ENCODE measurements at places on chromosomes 13 and 19.

- no peak for DNase-seq
Measured at GRCh38 chr13:71786875-71787274, 80.1 kb downstream of the DACH1 start.

GRCh38 chr19:40594255-40594654 is 6.9 kb upstream of the LTBP4 start:
- DNase-seq, result no peak

DNA sequence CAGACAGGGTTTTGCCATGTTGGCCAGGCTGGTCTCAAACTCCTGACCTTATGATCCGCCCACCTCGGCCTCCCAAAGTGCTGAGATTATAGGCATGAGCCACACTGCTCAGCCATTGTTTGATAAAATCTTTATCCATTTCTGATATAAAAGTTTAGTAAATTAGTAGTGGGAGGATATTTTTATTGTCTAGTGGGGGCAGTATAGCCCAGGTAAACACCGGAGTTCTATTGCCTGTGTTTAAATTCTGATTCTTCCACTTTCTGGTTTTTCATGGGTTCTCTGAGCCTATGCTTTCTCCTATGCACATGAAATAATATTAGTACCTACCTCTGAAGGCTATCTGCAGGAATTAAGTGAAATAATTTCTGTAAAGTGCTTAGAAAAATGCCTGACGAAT is 20.1 kb upstream of the ARHGEF18 start:
- DNase-seq, result no peak

DNA sequence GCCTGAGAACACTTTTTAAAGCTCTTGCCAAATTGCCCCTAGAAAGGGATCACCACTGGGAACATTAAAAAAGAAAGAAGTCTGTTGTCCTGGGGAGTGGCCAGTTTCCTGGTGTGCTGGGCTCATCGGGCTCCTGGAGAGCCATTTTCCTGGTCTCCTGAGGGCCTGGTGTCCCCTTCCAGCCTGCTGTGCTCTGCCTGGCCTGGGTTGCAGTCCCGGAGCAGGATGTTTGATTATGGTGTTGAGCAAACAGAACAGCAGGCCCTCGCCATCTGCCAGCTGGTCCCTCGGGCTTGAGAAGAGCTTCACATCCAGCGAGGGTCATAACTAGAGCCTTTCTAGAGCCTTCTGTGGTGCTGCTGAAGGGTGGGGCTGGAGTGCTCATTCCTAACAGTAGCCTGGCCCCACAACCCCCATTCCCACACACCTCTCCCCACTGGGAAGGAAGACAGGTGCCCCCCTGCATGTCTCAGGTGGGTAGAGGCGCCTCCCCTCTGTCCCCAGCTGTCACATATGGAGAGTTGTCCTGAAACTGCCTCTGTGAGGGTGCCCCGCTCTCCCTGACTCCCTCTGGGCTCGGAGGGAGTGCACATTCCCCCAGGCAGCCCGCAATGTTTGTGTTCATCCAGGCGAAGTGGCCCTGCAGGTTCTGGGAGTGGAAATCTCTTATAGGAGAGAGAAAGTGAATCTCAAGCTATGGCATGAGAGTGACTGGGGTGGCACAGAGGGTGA is 151.1 kb downstream of the SIPA1L3 start:
- no peak for DNase-seq

GRCh38 chr13:31090096-31090495 is 71.6 kb downstream of the HSPH1 start:
- DNase-seq, result no peak

GRCh38 chr13:41639955-41640780 is 182.8 kb downstream of the RGCC start:
- DNase-seq, result peak; percentile 66

GRCh38 chr19:11798391-11799330 is at the start of gene ZNF491:
Gene ZNF491 (plus strand): TSS chr19:11798523. CDS start chr19:11805954, 7,431 bp downstream.
- DNase-seq, result peak; percentile 85

GRCh38 chr13:51981355-51981754 is 29.9 kb downstream of the ATP7B start:
- DNase-seq, result no peak

GRCh38 chr13:97366172-97366688 is 67.7 kb upstream of the RAP2A start:
- no peak for DNase-seq

GRCh38 chr19:15243236-15243957 is 11.1 kb upstream of the EPHX3 start:
- no peak for DNase-seq

DNA sequence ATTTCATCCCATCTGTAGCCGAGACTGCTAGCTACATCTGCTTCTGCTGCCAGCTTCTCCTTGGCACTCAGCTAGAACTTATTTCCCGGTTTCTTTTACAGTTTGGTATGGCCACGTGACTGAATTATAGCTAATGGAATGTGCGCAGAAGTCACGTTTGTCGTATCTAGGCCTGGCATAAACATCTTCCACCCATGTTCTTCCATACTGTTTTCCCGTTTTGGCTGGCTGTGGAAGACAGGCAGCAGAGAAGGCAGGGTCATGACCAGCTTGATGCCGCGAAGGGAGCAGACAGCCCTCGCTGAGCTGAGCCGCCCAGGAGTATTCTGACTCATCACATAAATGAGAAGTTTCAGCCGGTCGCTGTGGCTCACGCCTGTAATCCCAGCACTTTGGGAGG is 186.7 kb downstream of the RFC3 start:
- DNase-seq, result no peak

DNA sequence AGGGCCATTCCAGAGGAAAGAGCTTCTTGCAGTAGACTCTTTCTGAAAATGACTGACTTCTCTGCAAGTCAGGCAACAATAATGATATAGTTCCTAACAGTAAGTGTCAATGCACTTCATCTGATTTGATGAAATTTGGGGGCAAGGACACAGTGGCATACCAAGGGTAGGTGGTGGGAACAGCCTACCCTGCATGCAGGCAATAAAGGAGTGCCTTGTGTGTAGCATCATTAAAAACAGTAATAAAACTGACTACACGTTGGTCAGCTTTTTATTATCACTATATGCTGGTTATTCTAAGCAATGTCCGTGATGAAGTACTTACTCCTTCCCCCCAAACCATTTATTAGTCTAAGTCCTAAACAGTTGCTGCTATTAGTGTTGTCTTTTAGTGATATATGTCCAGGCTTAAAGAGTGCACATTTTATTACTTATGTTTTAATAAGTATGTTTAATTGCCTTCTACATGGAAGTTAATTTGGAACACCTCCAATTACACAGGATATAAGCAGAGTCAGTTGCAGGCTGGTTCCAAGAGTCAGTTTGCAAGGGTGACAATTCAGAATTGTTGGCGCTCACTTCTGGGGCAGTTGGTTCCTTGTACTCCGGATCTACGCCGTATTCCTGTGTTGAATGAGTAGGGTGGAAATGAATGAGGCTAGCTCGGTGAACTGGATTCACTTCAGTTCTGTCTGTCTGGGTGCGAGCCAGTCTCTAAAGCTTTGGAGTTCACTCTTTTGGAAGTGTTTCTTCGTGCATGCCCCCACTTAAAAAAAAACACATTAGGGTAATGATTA is 84.0 kb downstream of the RGCC start:
- DNase-seq, result no peak

- no peak for DNase-seq
Measured at GRCh38 chr19:28074773-28075172, 1138.2 kb downstream of the UQCRFS1 start.

GRCh38 chr19:51508059-51508733 is 6.6 kb upstream of the SIGLEC12 start:
- no peak for DNase-seq

DNA sequence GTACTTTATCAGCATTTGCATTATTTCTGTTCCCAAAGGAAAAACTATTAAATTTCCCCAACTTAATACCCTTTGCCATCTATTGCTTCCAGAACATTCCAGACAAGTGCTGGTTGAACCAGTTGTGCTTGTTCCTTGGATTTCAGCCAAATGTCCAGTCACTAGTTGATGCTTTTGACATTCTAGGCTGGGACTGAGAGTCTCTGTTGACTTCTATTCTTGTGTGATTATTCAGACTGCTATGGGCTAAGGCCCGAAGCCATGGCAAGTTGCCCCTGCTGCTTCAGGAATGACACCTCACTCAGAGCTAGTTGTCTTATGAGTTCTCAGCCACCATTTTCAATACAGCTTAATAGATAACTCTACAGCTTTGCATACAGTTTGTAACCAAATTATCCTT is 458.1 kb upstream of the ARGLU1 start:
- peak; percentile 50 for DNase-seq

DNA sequence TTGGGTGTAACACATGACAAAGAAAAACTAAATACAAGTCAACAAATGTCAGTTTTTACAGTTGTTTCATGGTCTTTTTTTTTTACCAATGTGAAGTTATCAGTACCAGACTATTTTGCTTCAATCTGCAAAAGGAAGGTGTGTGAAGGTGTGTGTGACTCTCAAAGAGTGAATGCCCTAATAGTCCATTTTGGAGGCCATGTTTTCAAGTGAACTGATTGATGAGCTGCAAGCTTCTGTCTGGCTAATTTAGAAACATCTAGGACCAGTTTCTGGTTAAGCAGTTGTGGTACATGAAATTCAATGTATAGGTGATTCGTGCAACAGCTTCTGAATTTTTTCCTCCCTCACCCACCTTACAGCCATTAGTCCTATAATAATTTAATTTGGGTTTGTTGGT is 16.1 kb downstream of the KLF5 start:
- DNase-seq, result no peak

DNA sequence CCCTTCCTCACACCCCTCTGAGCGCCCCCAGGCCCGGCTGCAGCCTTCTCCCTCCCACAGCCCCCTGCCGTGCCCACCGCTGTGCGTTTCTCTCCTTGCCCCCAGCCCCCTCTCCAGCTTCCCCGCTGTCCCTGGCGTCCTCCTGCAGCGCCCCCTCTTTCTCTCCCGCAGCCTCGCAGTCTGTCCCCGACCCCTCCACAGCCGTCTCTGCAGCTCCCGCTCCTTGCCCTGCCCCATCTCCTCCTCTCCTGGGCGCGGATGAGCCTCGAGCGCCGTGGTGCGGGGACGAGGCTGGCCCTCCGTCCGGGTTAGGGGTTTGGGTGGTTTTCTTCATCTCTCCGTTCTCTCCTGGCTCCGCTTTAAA is 1.1 kb downstream of the KMT5C start:
- DNase-seq, result no peak
